CD4-positive, alpha-beta T cell treated with Interleukin-17A for 1 hour (primary cell): ENCODE measurements at places on chromosomes 4 and X.

DNA sequence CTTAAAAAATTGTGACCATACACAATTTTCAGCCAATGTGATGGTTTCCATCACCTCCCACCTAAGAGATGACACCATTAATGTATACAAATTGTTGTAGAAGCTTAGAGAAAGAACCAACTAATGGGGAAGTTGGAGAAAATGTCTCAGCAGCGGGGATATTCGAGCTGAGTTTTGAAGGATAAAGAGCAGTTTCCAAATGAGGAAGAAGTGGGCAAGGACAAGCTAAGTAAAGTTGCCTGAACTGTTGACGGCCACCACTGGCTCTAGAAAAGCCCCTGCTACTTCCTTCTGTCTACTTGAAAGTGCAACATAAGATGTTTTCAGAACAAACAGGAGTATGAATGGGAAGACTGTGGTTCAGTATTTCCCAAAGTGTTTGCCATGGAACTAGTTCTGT is 92.0 kb downstream of the CHRNA9 start:
- DNase-seq, result no peak

GRCh38 chr4:144782345-144782744 is 136.4 kb downstream of the HHIP start:
- no peak for DNase-seq

DNA sequence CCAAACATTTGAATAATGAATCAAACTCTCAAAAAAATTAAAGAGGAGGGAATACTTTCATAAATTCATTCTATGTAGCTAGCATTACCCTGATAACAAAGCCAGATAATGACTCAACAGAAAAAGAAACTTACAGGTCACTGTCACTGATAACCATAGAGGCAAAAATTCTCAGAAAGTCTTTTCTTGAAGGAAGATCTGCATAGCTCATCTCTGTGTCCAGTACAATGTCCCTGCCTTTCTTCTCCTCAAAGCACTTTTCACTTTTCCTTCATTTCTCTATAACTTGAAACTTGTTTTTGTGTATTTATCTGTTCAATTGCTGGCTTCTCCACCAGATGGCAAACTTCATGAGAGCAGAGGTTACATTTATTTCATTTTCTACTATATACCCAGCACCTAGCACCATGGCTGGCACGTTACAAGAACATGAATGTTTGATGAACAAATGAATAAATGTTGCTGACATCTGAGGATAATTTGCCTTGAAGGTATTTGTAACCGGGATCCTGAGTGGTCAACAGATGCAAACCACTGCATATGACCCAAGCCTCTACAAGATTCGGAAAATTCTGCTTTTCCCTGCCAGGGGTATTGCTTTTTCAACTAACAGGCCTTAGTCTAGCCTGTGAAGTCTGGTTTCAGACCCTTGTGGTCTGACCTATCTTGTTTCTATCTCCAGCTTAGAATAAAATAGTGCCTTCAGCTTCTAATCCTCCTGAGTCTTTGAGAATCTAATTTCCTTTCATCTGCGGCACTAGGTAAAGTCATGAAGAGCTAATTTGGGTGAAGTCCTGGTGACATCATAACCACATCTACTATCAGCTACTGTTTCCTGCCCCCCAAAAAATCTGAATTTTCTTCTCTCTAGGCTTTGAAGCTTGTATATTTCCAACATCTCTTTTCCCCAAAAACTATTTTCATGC is 52.5 kb upstream of the ANTXR2 start:
- DNase-seq, result peak; percentile 81

GRCh38 chr4:189822326-189822725 is 118.3 kb upstream of the FRG1 start:
- DNase-seq, result no peak

GRCh38 chrX:57821703-57822387 is 88.4 kb downstream of the ZXDA start:
- peak; percentile 67 for DNase-seq

GRCh38 chr4:119227690-119228089 is 15.2 kb downstream of the USP53 start:
- DNase-seq, result no peak

- peak; percentile 10 for DNase-seq
Observed at GRCh38 chrX:27186671-27187070, 276.5 kb downstream of the PPP4R3C start.

DNA sequence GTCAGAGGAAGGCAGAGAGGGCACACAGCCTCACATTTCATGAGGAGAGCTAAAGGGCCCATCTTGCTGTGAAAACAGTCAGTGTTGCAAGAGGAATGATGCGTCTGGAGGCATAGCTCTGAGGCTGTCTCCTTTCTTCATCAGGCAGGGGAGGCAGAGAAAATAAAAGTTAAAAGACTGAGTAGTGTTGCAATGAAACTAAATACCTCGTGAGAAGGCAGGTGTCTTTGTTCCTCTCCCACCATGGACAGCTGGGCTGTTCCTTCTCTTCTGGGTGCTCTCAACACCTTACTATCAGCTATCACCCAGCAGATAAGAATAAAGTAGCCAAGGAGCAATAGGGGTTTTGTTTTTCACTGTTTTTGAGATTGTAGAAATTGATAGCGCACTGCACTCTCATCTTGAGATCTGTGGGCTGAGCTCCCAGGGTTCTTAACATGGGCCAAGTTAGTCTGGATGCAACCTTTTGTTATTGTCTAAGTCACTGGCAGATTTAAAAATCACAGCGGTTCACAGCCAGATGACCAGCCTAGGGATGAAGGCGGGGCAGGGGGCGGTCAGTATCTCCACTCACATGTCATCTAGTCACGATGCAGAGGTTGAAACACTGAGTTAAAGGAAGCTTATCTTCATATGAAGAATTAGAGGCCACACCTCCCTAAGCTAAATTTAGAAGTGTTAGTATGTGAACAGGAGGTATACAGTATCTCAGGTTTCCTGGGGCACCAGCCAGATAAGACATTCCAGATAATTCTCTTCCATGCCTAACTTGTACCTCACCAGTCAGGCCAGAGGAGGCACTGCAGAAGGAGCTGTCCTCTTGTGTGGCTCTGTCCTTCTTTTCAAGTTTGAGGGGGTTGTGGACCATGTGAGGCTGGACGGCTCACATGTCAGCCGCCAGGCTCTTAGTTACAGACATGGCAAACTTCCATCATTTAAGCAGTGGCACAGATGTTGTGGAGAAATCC is 36.9 kb downstream of the PARM1 start:
- no peak for DNase-seq

DNA sequence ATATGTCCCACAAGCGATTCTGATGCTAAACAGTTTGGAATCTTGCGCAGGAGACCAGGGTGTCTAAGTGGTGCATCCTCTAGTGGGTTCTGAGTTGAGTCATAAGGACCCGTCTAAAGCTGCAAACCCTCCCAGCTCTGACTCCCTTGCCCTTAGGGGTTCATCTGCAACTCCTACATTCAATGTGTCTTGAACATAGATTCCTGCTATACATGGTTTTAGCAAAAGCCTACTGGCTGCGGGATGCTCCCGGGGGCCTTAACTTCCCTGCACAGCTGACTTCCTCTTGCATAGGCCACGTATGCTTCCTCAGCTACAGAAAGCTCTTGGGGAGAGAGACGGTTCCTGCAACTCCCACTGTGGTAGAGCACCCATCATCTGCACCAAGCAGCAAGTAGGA is 236.7 kb downstream of the EVC2 start:
- no peak for DNase-seq

DNA sequence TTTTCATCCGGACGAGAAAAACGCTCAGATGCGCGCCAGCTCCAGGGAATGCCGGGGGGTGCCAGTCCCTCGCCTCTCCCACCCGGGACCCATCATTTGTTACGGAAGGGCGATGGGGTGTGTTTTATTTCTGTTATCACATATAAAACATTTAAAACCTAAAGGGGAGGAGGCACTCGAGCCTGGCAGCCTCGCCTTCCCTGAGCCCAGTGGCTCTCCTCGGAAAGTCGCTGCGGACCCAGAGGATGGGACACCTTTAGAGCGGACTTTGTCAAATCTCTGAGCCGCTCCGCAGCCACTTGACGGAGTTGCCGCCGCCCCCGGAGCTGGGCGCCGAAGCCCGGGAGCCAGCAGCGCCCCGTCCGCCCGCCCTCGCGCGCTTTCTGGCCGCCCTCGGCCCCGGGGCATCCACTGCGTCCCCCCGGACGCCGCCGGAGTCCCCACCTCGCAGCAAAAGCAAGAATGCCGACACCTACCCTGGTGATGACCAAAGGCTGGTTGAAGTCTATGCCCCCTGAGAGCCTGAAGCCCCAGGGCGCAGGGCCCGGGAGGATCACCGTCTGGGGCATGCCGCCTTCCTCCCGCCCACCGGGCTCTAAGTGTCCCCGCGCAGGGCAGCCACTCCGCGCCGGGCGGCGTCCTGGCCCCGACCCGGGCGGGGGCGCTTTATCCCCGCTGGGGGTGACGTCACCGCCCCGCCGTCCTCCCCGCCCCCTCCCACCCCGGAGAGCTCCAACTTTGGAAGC is at the start of gene PDLIM3:
Gene PDLIM3, minus strand, starts transcription at position 642 of the 746 bp plus-strand sequence. Its CDS starts 73 bp downstream, at position 569.
- no peak for DNase-seq
